AG09309 (cell line): ENCODE measurements at places on chromosomes 4 and X.

DNA sequence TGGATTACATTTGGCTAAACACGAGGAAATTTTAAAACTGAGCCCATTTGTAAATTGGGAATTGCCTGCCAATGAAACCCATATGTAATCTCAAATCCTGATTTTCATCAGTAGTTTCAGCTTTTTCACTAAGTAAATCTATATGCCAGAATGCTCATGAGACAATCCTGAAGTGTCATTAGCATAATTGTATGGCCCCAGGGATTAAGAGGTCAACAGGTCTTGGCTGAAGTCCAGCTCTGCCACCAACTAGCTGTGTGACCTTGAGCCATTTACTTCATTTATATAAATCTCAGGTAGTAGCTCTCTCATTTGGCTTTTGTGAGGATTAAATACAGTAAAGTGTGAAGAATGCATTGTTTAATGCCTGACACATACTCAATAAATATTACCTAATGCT lies 320.5 kb upstream of the EMCN start:
- no peak for DNase-seq

GRCh38 chr4:169741569-169741968 lies 16.2 kb downstream of the HPF1 start:
- no peak for DNase-seq

DNA sequence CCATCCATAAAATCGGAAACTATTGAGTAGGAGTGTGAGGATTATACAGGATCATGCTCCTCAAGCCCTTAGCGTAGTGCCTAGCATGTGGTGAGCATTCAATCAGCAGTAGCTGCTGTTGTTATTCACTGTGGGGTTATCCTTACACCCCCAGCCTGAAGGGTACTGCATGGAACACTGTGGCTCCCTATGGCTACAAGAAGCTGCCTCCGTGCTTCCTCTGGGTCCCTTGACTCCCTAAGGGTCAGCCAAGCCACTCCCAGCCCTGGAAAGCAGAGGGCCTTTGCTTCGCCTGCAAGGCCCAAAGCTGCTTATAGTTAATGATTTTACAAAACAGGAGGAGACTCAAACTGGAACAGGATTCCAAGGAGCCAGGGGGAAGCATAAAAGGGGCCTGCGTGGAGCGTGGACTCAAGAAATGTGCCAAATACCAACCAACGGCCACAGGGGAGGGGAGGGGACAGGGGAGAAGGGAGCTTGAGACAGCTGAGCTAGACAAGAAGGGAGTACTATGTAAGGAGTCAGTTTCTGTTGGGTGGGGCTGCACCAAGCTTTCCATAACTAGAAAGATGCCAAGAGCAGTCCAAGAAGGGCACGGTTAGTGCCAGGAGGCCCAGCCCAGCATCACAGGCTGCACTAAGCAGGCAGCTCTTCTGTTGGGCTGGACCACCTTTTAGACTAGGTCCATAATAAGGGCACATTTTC lies 15.9 kb downstream of the SEPTIN6 start:
- no peak for DNase-seq

DNA sequence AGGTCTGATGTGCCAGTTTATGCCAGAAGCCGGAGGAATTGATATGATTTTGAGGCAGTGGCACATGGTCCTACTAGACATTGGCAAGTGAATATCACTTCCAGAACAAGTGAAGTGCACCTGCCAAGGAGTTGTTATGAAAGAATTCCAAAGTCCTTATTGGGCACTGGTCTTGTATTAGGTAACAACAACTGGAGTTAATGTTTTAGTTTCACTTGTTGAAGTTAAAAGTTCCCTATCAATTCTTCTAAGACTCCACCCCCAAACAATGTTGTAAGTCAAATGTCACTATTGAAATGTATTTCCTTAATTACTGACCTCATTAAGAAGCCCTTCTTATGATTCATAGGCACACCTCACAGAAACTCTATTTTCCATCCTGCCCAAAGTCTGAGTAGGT lies 3.1 kb downstream of the TET2 start:
- DNase-seq: no peak

DNA sequence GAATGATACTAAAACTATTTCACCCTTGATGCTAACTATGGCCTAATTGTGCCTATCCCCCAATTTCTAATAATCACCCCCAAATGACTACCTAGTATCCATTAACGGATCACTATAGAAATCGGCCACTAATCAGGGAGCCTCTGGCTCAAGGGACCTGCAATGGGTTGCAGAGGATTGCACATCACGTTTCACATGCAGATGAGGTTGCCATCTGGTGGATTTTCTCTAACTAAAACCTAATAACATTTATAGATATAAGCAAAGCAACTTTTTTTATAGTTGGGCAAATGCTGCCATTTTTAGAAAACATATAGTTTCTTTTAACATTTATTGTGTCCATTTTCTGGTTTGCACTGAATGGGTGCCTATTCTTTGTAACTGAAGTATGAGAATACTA lies 28.3 kb upstream of the ALG13 start:
- DNase-seq: no peak

GRCh38 chr4:2296631-2297601 lies 35.0 kb upstream of the MXD4 start:
- DNase-seq: no peak

DNA sequence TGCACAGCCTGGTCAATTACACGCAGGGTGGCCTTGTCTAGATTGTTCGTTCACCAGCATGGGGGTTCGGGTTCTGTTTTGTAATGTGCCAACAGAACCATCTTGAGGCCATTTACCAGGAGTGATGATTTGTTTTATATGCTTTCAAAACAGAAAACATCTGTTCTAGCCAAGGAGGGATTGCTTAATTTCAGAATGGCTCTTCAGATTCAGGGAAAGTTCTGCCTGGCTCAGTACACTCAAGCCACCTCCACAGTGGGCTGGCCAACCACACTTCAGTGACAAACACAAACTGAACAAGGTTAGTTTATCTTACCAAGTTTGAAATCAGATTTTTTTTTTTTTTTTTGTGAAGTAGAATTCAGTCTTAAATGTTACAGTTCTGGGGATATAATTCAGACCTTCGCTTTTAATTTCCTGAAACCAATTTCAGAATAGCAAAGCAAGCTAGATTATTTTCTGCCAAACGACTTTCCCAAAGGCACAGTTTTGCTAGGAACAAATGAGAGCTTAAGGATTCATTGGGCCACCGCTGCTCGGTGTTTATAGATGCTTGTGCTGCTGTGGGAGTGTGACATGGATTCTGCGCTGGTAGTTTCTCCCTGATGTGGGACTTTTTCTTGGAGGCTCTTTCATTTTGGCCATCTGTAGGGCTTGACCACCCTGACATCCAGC lies 23.4 kb downstream of the SMS start:
- no peak for DNase-seq

DNA sequence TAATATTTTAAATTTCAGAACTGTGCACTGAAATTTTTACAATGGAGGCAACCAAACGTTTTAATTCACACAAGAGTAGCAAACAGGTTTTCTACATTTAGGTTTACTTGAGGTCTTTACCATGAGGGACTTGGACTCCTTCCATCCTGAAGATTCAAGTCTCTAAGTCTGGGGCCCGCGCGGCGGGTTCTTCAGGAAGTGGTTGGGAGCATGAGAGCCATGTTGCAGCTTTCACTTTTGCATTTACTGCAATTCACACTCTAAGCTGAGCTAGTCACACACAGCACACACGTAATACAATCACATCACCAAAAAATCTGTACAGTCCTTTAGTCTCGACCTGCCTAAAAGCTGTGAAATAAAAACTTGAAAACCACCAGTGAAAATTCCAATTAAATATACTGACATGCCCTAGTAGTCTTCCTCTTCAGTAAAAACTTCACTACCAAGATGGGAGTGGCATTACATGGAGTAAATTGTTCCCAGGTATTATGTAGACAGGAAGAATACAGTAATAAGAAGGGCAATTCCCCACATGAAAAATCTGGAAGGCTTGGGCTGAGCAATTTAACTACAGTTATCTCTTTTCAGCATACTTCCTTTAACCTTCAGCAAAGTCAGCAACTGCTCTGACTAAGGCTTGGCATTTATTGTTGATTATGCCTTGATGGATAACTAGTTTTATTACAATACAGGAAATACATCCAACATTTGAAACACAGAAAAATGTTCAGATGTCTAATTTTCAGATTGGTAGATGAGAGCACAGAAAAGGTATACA lies 571.1 kb upstream of the DIPK2B start:
- no peak for DNase-seq

DNA sequence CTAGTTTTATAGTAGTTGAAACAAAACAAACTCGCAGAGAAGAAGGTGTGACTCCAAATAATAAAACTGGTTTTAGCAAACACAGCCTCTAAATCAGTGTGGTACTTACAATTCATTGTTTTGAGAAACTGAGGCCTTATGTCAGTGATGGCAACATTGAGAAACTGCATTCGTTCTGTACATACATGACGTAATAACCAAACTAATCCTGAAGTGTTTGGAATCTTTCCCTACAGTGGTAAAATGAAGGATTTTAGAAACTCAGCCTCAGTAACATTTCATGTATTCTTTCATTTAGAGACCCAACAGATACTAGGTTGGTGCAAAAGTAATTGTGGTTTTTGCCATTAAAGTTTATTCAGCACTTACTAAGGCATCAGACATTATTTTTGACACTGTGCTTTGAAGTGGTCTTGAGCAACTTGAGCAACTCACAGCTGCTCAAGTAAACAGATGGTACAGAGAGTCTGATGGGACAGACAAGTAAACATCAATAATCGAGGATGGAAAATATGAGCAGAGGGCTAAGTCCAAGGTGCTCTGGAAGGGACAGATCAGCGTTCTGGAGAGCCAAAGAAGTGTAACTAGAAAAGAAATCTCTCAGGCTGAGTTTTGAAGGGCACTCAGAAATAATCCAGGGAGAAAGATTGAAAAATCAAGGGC lies 390.8 kb upstream of the BOD1L1 start:
- no peak for DNase-seq

- DNase-seq: no peak
These were observed 91.5 kb downstream of the MAMLD1 start for GRCh38 chrX:150454508-150455214.

GRCh38 chrX:40971736-40972135 lies 113.5 kb upstream of the USP9X start:
- DNase-seq: no peak

DNA sequence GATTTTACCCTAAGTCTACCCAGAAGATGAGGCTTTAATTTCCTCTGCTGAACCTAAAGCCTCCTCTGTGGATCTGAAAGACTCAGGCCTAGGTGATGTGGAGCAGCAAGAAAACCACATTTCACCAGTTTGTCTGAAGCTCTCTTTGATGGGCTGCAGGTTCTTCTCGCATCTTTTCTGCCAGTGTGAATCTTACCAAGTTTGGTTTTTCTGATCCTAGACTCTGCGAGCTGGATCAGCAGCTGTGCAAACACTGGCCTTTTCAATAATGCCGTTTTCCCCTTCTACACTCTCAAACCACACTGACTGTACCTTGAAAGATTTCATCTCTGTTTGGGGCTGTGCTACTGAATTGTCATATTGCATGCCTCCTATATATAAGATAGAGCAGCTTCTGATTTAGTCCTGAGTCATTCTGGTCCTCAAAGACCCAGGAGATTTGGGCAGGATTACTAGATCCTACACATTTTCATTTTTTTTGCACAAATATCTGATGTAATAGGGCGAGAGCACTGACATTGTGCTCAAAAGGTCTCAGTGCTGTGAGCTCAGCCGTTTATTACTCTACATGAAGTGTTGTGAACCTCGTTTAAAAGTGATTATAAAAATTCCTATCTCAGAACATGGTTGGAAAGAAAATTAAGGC lies 133.6 kb upstream of the FAM9C start:
- no peak for DNase-seq

DNA sequence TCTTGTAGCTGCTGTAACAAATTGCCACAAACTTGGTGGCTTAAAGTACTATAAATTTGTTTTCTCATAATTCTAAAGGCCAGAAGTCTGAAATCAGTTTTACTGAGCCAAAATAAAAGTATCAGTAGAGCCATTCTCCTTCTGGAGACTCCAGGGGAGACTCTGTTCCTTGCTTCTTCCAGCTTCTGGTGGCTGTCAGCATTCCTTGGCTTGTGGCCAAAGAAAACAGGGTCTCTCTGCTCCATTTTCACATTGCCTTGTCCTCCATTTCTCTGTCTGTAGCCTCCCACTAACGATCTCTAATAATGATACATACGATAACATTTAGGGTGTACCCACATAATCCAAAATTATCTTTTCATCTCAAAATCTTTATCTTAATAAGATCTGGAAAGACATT lies 200.4 kb downstream of the MAB21L2 start:
- DNase-seq: no peak

DNA sequence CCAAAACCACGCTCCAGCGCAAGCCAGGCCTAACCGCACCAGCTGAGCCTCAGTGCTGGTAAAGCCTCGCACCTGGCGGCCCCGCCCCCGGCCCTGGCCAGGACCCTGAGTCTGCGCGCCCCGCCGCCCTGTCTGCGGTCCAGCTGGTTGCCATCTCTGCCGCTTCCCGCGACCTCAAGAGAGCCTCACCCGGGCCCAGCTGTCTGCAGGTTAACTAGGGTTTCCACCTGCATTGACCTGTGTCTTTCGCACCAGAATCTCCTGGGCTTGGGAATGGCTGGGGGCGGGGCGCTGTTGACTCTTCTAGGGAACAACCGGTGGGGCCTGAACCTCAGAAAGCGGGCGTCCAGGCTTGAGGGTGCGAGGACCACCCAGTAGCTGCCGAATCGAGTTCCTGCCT lies 207.7 kb upstream of the PRPS2 start:
- DNase-seq: no peak

GRCh38 chr4:186723292-186724057 lies at the start of gene FAT1:
TSS of gene FAT1 (minus strand) at chr4:186723856. CDS start at chr4:186709827, 14,029 bp downstream.
- DNase-seq: no peak

- DNase-seq: no peak
These were observed 66.3 kb downstream of the TSPAN7 start for GRCh38 chrX:38627683-38628082.

DNA sequence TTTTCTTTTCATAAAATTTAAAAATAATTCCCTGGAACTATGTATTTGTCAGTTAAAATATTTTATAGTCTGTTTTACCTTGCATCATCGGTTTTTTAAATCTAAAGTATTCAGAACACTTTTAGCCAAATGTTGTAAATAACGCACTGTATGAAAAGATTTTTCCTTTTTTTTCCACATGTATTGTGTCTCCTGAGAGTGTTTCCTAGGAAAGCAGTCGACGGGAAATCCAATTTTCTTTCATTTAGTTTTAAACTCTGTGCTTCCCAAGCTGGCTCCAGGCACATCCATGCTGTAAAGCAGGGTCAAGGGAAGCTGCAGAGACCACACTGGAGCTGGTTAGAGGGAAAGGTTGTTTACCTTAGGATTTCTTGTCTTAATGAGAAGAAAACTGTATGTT lies 1724.3 kb upstream of the TENM3 start:
- no peak for DNase-seq

DNA sequence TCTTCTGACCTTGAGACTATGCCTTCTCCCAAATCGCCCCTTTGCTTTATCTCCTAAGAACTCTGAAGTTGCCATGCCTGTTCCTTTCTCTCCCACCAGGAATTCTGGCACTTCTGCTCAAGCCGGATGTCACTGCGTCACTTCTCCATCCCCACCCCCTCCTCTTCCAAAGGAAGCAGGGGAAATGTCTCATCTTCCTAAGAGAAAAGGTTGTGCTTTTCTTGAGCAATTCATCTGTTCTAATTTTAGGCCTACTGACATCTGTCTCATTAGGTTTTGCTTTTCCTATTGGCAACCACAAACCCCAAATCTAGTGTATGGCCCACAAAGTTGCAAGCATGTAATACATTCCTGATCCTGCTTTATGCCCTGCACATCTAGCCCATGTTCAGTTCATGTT lies 163.1 kb upstream of the PLAC1 start:
- no peak for DNase-seq
